Activated T-cell treated with anti-CD3 and anti-CD28 coated beads, Interleukin-2, amount 50 U/mL, for 4 hours (primary cell): ENCODE measurements at places on chromosomes 3 and 15. TPM values are rescaled to one million over a fixed set of nuclear protein-coding genes. Genes with fewer than 3 reads are reported as not detected.

DPPA2 gene
- total RNA-seq: not detected

CPNE9 gene
- total RNA-seq: not detected

RGMA gene
- total RNA-seq: 0.22 TPM

TEX9 gene
- total RNA-seq: 0.63 TPM

SNTN gene
- total RNA-seq: not detected

ADGRG7 gene
- not detected for total RNA-seq

PRRT3 gene
- 6.7 TPM for total RNA-seq

HIGD2B gene
- total RNA-seq: 0.18 TPM

TNNC1 gene
- total RNA-seq: 1.1 TPM

IL17RE gene
- 0.61 TPM for total RNA-seq

DUOXA2 gene
- total RNA-seq: not detected

SLC28A2 gene
- total RNA-seq: not detected

FSD2 gene
- total RNA-seq: not detected

CADM2 gene
- not detected for total RNA-seq

C2CD4A gene
- 0.43 TPM for total RNA-seq

CA12 gene
- 0.15 TPM for total RNA-seq

CAPN7 gene
- total RNA-seq: 22.9 TPM
